ENCODE measurements at places on chromosomes 2 and 18.

DNA sequence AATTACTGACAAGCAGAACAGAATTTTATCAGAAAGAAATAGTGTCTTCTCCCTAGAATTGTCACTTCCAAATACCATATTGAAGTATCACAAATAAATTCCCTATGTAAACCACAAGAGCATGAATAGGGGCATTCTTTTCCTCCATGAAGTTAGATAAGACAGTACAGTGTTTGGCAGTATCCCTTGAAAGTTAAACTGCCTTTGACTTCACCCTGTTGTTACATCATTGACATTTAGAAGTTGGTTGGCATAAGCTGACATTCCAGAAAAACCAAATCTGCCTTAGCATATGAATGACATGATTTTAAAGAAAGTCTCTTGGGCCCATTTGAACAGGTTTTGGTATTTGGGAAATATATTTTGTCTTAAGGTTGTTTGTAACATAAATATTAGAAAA is 50.2 kb upstream of the OSR1 start:
- DNase-seq, result no peak

DNA sequence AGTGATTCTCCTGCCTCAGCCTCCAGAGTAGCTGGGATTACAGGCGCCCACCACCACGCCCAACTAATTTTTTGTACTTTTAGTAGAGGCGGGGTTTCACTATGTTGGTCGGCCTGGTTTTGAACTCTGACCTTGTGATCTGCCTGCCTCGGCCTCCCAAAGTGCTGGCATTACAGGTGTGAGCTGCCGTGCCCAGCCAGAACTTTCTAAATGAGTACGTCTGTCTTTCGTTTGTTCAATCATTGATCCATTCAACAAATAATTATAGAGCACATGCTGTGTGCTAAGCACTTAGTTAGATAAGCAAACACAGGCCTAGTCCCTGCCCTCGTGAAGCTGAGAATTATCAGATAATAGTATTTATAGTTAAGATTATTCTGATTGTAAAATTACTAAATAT is 56.5 kb downstream of the TTC39C start:
- DNase-seq, result no peak

GRCh38 chr2:174688079-174688478 is 76.2 kb downstream of the CHRNA1 start:
- peak; percentile 30 for DNase-seq

DNA sequence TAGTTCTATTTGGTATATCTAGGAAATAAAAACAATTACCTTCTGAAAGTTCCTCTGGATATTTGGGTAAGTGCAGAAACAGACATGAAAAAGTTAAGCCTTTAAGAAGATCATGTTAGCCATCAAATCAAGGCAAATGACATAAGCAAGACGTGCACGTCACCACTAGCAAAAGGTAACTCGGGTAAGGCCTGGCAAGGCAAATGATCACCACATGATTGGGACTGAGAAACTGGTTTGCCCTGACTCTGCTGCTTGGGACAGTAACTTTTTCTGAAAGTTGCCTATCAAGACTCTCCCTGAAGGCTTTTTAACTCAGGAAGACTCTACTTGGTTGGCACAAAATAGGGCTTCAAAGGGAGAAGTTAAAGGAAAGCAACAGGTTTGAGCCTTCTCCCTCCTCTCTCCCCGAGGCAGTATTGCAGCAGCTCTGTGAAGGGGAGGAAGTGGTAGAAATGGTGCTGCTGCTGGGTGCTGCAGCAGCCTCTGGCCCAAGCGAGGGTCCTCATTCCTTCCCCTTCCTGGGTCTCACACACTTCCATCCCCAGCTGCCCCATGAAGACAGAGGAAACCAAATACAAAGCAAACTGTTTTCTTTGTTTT is 17.1 kb upstream of the TMEM237 start:
- DNase-seq, result peak; percentile 2
